ENCODE measurements at places on chromosomes 1 and 21.
A peak's percentile ranks its signal among the peaks of the same experiment; 100 is the strongest.

DNA sequence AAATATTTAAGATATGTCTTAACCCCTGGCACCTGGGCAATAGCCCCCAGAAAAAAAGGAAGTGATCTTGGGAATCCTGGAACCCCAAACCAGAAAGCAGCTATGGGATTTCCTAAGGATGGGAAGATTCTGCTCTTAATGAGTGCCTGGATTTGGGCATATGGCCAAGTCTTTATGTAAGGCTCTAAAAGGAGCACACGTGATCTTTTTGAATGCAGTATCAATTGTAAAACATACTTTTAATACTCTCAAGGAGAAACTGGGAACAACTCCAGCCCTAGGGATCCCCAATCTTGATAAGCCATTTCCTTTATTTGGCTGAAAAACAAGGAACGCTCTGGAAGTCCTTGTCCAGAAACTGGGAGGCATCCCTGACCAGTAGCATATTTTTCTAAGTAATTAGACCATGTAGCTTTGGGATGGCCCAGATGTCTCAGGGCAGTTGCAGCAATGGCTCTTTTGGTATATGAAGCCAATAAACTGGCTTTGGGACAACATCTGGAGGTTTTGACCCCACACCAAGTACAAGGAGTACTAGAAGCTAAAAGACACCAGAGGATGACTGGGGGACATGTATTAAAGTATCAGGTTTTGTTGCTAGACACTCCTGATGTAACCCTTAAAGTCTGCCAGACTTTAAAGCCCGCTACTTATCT lies 80.9 kb upstream of the KIAA0040 start:
- no peak for DNase-seq

DNA sequence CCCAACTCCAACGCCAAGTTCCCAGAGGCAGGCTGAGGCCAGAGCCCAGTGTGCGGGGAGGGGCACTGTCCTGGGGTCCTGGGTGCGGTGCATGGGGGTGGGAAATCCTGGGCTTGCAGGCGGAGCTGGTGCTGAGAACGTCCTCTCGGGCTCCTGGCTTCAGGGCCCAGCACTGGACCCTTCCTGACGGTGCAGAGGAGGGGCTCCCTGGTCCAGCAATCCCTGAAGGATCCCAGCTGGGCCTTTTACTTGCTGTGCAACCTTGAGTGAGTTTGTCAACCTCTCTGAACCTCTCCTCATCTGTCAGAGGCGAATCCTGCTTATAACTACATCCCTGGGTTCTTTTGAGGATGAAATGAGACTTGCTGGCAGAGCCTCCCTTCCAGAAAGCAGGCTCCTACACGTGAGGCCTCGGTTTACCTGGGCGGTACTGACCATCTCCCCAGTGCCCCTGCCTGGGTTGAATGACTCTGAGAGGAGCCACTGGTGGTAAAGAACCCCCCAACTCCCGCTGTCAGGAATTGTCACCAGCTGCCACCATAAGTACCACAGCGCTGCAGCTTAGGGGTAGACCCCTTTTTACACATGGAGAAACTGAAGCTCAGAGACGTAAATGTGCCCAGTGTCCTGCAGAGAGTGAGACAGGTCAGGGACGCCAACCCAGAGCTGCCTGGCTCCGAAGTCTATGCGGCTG lies 77.3 kb downstream of the DHRS3 start:
- no peak for DNase-seq

DNA sequence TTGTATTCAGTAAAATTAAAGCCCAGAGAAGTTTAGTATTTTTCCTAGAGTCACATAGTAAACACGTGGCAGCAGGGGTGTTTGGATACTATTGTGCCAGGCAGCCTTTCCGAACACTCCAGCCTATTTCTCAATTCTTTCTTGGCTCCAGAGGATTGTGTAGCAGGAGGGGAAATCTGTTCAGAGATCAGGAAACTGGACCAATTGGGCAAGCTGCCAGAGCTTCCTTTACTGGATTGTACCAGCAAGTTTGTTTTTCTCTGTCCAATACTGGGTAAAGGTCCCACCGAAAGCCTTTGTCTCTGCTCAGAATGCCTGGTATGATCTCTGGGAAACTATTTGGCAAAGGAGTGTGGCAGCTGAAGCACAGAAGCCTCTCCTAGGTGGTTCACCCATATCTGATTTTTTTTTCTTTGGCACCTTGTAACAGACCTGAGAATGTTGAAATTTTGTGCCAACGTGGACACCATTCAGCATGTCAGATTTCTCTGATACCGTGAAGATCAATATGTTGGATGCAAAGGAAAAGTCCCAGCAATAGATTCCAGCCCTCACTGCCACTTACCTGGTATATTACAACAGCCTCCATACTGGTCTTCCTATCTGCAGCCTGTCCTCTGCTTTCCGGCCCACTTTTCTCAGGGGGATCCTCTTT lies 126.2 kb downstream of the FGGY start:
- no peak for DNase-seq

GRCh38 chr1:45205011-45205909 lies 1.1 kb downstream of the ZSWIM5 start:
- DNase-seq = no peak

- DNase-seq = no peak
Measured at GRCh38 chr21:41593051-41593759, 85.2 kb upstream of the TMPRSS2 start.

GRCh38 chr1:62725255-62725654 lies 37.1 kb upstream of the DOCK7 start:
- no peak for DNase-seq

DNA sequence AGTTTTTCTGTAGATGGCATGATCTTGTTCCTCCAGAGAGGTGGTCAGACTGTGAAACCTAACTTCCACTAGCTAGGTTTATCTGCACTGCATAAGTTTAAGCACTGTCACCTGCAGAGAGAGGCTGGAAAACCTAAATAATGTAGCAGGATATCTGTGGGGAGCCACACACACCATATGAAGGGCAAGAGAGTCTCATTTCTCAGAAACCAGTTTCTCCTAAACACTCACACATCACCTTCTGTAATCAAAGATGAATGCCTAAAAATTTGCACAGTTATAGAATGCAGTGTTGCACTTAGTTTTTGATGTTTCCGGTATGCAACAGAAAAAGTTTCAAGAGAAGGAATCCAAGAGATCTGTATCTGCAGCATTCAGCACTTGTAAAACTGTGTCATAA lies 654.6 kb downstream of the ADGRL2 start:
- DNase-seq = no peak

GRCh38 chr1:41359211-41360073 lies 1.8 kb upstream of the FOXO6 start:
- DNase-seq = no peak

GRCh38 chr1:23696335-23696989 lies 4.9 kb downstream of the RPL11 start:
- no peak for DNase-seq

DNA sequence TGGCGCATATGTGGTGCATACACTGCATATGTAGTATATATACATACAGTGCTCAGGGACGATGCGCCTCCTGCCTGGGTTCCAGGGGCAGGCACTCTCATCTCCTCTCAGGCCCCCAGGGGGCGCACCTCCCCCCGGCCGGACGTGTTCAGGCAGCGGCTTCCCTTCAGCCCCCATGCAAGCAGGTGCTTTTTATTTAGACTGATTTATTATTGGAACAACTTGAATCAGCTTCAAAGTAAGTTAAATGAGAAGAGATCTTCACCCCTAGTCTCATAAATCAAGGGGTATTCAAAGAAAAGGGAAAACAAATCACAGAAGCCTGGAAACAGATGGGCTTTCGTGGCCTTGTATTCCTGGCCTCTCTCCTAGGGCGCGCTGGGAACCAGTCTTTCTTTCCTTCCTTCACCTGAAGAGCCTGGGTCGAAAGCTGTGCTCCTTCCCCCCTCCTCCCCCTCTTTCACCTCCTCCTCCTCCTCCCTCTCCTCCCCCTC lies 64.6 kb downstream of the UBIAD1 start:
- peak; percentile 6 for DNase-seq

DNA sequence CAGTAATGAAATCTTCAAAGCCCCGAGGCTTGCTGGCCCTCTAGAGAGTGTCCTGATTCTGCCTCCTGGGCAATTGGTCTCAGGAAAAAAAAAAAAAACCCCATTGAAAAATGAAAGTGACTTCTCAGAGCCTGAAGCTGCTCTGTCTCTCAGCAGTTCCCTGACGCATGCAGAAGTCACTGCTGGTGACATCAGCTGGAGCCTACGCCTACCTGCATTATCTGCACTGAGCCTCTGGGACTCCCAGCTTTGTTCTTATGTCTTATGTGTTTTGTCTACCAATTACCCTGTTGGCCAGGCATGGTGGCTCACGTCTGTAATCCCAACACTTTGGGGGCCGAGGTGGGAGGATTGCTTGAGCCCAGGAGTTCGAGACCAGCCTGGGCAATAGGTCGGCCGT lies 10.1 kb upstream of the SLC25A33 start:
- DNase-seq = no peak

DNA sequence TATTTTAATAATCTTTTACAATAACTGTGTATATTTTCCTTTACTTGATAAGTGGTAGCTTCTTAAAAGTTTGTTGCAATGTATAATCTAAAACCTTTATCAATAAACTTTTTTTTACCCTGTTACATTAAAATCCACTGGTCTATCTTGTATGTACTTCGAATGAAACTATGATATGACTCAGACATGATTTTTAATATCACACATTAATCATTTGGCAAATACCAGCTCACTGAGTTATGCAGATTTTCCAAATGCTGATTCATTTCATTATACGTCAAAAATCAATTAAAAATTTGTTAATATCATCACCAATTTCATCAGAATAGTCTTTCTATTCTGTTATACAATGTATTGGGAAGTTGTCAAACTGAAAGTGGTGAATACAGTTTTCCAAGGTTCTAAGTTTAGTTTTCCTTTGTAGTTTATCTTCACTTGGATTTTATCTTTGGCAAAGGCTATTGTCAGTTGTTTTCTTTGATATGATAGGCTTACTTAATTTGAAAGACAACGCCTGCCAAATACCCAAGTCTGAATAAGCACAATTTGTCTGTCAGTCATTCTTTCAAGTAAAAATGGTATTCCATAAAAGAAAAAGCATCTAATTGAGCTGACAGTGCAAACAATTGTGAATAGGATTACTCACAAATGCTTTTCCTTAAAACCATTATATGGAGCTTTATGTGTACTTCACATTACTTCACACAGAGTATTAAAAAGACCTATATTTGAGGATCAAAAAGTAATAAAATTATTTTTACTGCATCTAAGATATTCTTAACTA lies 127.0 kb downstream of the NME7 start:
- no peak for DNase-seq

DNA sequence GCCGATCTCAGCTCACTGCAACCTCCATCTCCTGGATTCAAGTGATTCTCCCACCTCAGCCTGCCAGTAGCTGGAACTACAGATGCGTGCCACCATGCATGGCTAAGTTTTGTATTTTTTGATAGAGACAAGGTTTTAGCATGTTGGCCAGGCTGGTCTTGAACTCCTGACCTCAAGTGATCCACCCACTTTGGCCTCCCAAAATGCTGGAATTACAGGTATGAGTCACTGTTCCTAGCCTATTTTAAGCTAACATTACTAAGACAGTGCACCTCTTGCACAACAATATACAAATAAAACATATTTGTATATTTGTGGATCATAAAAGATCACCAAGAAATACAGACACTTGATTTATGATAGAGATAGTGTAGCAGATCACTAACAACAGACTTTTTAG lies 139.1 kb downstream of the DUSP10 start:
- DNase-seq = no peak

DNA sequence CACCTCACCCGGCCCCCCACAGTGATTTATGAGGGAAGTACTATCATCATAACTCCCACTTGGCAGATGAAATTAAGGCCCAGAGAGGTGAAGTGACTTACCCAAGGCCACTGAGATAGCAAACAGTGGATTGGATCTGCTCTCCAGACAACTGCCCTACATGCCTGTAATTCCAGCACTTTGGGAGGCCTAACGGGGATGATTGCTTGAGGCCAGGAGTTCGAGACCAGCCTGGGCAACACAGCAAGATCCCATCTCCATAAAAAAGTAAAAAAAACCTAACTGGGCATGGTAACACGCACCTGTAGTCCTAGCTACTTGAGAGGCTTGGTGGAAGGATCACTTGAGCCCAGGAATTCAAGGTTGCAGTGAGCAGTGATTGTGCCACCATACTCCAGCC lies 14.2 kb upstream of the RNF19B start:
- no peak for DNase-seq

DNA sequence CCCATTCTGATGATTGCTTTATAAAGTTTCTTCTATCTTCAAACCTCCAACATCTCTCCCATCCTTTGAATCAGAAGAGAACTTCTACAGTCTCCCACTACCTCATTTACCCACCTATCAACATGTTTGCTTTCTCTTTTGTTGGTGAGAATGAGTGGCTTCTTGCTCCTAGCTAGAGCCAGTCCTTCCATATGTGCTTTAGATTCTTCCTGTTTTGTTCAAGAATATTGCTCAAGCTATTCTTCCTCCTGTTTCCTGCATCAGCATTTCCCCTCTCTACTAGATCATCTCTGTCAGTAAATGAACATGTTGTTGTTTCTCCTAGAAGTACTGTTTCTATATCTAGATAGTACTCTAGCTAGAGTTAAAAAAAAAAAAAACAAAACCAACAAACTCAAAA lies 6.3 kb downstream of the ATF6 start:
- no peak for DNase-seq

GRCh38 chr21:44456214-44456914 lies 1.1 kb downstream of the LRRC3 start:
- DNase-seq = no peak

DNA sequence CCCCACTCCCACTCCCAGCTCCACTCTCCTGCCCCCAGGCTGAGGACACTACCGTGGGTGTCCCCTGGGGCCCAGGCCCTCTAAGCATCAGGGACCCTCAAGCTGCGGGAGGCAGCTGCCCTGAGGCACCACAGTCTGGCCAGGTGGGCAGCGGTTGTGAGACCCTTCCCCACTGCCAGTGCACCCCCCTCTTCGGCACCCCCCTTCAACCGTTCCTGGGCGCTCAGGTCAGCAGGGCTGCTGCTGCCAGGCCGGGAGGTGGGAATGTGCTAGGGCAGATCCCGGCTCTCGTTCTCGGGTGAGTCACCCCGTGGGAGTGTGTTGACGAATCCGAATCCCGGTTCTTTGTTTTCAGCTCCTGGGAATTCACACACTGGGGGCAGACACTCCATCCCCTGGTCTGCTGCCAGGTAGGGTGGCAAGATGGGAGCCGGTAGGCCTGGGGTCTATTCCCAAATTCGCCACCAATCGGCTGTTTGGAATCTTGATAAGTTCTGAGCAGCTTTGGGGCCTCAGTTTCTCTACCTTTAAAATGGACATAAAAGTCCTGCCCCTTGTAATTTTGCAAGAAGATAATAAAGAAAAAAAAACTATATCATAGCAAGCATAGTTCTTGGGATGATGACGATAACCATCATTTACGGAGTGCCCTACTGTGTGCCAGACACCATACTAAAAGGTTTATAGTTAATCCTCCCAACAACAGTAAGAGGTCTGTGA lies 28.5 kb upstream of the CASZ1 start:
- DNase-seq = no peak

All from activated CD8-positive, alpha-beta memory T cell treated with anti-CD3 and anti-CD28 coated beads for 1 hour (primary cell).